NCI-H1092 (cell line): ENCODE measurements at places on chromosomes 5 and 9.

DNA sequence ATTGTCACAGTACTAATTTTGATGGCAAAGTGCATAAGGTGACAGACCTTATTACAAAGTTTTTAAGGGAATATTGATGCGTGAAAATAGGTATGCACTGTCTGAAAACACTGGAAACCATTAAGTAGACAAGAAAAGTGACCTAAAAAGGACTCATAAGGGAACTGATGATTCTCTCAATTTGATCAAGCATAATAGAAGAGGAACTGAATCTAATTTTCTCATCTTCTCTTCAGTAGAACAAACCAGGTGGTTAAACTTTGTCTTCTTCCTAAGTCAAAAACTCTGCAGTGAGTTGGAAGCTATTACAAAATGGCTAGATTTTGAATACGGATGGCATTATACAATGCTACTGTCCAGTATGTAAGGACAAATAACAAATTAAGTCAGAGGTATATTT is 53.4 kb downstream of the RNF145 start:
- no peak for DNase-seq

GRCh38 chr5:91151947-91152346 is 231.2 kb downstream of the ARRDC3 start:
- DNase-seq = no peak

- DNase-seq = no peak
Measured at GRCh38 chr5:99544356-99544755, 615.5 kb upstream of the CHD1 start.

GRCh38 chr9:35656831-35657545 is 831 bp downstream of the RMRP start:
- peak; percentile 54 for DNase-seq

DNA sequence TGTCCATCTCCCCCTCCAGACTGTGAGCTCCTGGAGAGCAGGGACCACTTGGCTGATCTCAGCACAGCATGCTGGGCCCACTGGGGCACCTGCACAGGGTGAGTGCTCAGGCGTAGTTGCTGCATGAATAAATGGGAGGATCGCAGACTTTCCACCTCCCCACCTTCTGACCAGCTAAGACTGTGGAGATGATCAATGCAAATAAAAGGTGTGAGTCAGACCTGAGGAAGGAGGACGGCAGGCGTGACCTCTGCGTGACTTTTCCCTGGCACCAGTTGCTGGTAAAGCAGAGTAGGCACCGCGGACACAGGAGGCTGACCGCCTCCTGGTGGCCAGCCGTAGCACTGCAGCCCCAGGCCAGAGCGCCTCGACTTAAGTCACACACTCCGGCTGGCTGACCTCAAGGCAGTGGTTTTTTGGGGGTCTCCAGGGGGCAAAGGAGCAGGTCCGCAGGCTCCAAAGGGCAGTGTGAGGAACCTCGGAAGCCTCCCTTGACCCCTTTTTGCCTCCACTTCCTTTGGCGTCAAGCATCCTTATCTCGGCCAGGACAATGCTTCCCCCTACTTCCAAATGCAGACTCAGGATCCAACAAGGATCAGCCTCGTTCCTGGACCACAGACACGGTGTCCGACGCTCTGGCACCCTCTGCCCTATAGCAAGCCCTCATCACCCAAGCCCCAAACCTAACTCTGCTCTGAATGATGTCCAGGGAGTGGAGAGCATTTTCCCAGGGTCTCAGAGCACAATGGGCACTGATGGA is 12.7 kb upstream of the TDRD7 start:
- DNase-seq = peak; percentile 9

DNA sequence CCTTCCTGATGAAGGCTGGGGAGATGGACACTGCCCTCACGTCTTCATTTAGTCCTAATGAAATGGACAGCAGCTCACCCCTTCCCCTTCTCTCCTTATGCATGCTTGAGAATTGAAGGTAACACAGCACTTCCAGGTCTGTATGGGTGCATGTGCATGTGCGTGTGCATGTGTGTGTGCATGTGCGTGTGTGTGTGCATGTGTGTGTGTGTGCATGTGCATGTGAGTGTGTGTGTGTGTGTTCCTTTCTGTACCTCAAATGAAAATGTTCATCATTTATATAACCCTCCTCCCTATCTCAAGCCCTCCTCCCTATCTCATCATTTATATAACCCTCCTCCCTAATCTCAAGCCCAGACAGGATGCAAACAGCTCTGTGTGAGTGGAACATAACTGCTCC is 444.8 kb downstream of the MAT2B start:
- no peak for DNase-seq

- no peak for DNase-seq
Measured at GRCh38 chr9:96048956-96049831, 173.7 kb downstream of the ERCC6L2 start.

- no peak for DNase-seq
Measured at GRCh38 chr5:125898851-125899405, 524.3 kb upstream of the GRAMD2B start.

GRCh38 chr9:34562135-34562745 is 27.3 kb downstream of the CNTFR start:
- no peak for DNase-seq

DNA sequence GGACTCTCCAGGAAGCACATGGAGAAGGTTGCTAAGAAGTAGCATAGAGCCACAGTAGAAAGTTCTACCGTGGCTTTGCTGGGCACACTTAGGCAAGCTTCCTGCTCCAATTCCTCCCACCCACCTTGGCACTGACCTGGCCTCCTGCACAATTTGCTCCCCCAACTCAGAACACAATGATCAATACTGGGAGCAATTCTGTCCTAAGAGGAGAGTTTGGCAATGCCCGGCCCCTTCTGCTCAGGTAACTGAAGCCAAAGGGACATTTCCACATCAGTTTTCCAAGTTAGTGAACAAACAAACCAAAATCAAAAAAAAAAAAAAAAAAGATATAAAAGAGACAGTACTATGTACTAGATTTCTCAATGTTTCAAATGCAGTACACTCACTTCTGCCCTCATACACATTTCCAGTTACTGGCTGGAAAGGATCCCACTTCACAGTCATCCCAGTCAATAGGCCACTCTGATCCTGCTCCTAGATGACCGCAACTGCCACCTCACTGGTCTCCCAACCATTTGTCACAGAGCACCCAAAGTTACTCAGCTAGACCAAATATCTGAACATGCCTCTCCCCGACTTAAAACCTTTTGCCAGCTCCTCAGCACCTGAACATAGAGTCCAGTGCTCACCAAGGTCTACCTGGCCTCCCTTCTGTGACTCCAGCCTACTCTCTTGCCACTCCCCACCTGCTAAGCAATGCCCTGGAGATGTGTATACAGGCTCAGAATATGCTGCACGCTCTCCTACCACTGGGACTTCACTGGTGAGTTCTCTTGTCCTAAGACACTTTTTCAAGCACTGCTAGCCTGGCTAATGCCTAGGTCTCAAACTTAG is 21.3 kb downstream of the ABCA1 start:
- no peak for DNase-seq

DNA sequence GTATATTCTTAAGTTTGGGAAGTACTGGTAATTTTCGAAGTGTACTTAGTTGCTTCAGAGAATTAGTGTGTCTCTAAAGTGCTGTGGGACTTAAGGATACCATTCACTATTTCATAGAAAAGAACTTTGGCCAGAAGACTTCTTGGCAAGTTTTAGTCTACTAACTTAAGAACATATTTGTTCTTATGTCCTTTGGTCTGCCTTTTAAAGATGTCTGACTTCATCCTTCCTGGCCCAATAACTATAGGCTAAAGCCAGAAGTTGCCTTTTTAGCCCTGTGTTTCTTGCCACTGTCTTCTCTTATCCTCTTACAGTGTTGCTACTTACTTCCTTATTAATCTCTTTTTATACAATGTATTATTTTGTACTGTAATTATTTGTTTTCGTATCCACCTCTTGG is 6.3 kb downstream of the RBM27 start:
- DNase-seq = no peak

DNA sequence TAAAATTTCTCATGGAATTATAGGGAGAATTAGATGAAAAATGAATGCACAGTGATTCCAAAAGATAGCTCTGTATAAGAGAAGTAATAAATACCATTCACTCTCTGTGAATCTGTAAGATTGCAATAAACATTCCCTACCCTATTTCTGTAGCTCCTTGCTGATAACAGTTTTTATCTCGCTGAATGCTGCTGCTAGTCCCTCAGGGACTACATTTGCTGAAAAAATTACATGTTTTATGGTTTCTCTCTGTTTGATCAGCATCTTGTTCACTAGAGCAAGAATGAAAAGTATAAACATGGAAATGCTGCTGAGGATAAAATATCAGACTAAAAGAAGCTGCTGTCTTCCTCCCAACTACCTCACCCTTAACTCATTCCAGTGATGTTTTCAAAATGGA is 44.3 kb upstream of the TYRP1 start:
- no peak for DNase-seq

DNA sequence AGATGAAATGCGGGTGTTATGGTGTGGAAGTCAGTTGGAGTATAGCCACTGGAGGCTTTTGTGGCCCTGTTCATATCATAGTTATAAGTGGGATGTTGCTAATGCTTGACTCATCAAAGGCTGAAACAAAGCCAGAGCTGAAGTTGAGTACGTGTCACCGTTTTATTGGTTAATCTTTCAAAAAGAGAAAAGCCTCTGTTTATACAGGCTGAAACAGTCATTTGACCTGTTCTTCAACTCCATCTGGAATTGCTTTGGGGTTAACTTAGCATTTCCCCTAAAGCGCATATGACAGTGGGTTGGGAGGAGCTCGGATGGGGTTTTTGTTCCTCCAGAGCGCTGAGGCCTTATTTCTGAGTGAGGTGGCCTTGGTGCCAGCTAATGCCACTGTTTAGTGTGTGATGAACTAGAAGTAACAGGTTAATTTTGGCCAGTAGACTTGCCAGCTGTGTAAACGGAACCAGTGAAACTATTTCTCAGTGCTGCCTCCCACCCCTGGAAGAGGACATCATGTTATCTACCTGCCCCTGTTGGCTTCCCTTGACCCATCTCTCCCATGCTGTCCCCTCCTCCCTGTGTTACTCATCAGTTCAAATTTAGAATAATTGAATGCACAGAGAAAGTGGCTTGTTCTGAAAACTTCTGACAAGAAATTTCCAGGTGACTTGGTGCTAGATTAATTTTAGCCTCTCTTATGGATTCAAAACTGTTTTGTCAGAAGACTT is 34.2 kb downstream of the MTAP start:
- DNase-seq = no peak

DNA sequence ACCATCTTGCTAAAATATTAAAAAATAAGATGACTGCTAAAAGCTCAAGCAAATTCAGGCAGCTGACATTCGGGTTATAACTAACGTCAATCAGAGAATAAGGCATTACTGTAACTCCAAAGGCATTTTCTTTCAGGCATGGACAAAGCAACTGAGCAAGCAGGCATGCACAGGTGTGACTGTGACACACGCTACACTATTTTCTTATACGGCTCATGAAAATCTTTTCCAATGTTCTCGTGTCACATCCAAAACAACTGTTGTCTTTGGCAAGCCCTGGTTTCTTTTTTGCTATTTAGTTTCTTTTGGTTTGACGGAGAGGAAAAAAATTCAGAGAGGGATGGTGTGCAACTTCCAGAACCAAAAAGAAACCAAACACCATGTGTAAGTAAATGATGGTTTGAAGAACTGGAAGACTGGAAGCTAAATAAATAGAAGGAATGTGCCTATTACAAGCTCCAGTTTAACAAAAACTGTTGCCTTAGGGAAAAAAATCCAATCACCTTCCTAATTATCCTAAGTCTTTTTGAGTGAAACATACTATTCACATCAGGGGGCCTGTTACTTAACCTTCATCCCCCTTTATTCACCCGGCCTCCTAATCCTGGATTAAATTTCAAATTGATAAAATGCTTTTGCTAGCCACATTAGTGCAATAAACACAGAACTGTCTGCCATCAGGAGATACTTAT is 277.6 kb downstream of the PSAT1 start:
- no peak for DNase-seq

DNA sequence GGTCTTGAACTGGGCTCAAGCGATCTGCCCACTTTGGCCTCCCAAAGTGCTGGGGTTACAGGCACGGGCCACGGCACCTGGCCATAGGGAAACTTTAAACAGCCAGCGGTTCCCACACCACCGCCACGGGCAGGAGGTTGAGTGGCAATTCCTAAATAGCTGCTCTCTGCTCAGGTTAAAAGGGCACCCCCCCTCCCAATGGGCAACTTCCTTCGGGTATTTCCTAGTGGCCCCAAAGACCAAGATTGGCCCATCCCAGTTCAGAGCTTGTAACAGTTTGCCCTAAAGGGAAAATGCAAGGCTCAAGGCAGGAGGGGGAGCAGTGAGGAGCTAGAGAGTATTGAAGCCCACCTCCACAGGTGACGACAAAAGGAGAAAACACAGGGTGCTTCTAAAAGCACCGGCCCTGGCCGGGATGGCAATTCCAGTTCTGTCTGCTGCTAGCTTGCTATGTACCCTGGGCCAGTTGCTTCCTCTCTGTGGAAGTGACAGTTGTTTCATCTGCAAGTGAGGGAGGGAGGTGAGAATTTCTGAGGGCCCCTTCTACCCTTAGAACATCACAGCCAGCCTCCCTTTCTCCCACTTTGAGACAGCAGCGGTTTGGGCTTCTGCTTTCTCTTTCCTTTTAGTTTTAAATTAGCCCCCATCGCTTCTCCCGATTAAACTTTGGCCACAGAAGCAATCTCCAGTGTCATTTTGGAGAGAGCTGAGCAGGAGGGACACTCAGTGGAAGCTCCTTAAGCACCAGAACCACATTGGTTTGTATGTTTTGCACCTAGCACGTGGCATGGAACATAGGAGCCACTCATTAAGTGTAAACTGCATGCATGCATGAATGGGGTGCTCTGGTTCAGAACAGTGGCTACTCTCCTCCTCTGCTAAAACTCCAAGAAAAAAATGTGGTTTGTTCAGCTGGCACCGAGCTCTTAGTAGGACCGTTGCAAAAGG is 17.3 kb upstream of the TNIP1 start:
- DNase-seq = no peak
